IgD-negative memory B cell (primary cell): ENCODE measurements at places on chromosomes 16 and 17. TPM values are rescaled to one million over a fixed set of nuclear protein-coding genes. Genes with fewer than 3 reads are reported as not detected.

The ZG16 gene
- polyA plus RNA-seq = not detected

The ASGR2 gene
- polyA plus RNA-seq = 0.60 TPM

The ZSCAN10 gene
- not detected for polyA plus RNA-seq

The PRSS36 gene
- polyA plus RNA-seq = 1.4 TPM

The KRT40 gene
- polyA plus RNA-seq = not detected

The SDR42E2 gene
- polyA plus RNA-seq = 0.20 TPM

The ZSWIM7 gene
- 70.8 TPM for polyA plus RNA-seq

The LGALS9 gene
- 53.4 TPM for polyA plus RNA-seq

The TBC1D3H gene
- polyA plus RNA-seq = not detected

The MRC2 gene
- 0.24 TPM for polyA plus RNA-seq

The NLGN2 gene
- not detected for polyA plus RNA-seq

The TEX14 gene
- not detected for polyA plus RNA-seq

The SPATA32 gene
- polyA plus RNA-seq = 0.34 TPM

The GDPD1 gene
- 2.6 TPM for polyA plus RNA-seq

The TRIM47 gene
- 12.4 TPM for polyA plus RNA-seq

The KCNJ18 gene
- not detected for polyA plus RNA-seq

The ASB16 gene
- not detected for polyA plus RNA-seq

The RRAD gene
- polyA plus RNA-seq = not detected

The PRAC2 gene
- not detected for polyA plus RNA-seq

The SEC14L5 gene
- polyA plus RNA-seq = 0.03 TPM

The ZMYND15 gene
- polyA plus RNA-seq = not detected

The ASPA gene
- not detected for polyA plus RNA-seq

The PLEKHH3 gene
- 1.1 TPM for polyA plus RNA-seq

The MT1A gene
- polyA plus RNA-seq = not detected

The SLC38A8 gene
- polyA plus RNA-seq = not detected

The TNFRSF13B gene
- 224 TPM for polyA plus RNA-seq

The RPGRIP1L gene
- polyA plus RNA-seq = 3.5 TPM

The ADAD2 gene
- polyA plus RNA-seq = not detected

The ICAM2 gene
- 183 TPM for polyA plus RNA-seq

The PIRT gene
- polyA plus RNA-seq = not detected

The NPIPB9 gene
- 0.31 TPM for polyA plus RNA-seq

The RCVRN gene
- not detected for polyA plus RNA-seq

The CCL8 gene
- not detected for polyA plus RNA-seq

The CAMKK1 gene
- polyA plus RNA-seq = 0.53 TPM

The ANKFN1 gene
- not detected for polyA plus RNA-seq

The MED13 gene
- polyA plus RNA-seq = 3.7 TPM

The CYBA gene
- 1,890 TPM for polyA plus RNA-seq

The PHOSPHO1 gene
- 1.0 TPM for polyA plus RNA-seq

The EME1 gene
- not detected for polyA plus RNA-seq

The ERI2 gene
- 1.5 TPM for polyA plus RNA-seq

The ZFP90 gene
- 23.1 TPM for polyA plus RNA-seq

The DNASE1 gene
- polyA plus RNA-seq = 12.4 TPM

The WSCD1 gene
- polyA plus RNA-seq = not detected

The SEPTIN1 gene
- 161 TPM for polyA plus RNA-seq

The C16orf89 gene
- polyA plus RNA-seq = not detected

The MRPL12 gene
- 63.7 TPM for polyA plus RNA-seq

The UNKL gene
- 9.2 TPM for polyA plus RNA-seq

The SLC16A13 gene
- 3.3 TPM for polyA plus RNA-seq

The CDRT15L2 gene
- polyA plus RNA-seq = not detected

The CA5A gene
- polyA plus RNA-seq = not detected

The WNT3 gene
- polyA plus RNA-seq = 0.14 TPM

The CA4 gene
- polyA plus RNA-seq = not detected

The CLEC3A gene
- not detected for polyA plus RNA-seq

The RTN4RL1 gene
- polyA plus RNA-seq = 0.44 TPM

The CHST6 gene
- 0.13 TPM for polyA plus RNA-seq
